Activated CD4-positive, alpha-beta T cell treated with anti-CD3 and anti-CD28 coated beads, Interleukin-2, amount 10 ng/mL, durations not matched to agents 24 days and 14 days (primary cell): ENCODE measurements at places on chromosomes 2 and 18. TPM values are rescaled to one million over a fixed set of nuclear protein-coding genes. Genes with fewer than 3 reads are reported as not detected.

Gene POLE4
- 53.1 and 58.3 TPM in 2 replicates for total RNA-seq

GRCh38 chr2:11753886-11754699 lies 7.7 kb downstream of the LPIN1 start:
- DNase-seq = peak; percentile 87

DNA sequence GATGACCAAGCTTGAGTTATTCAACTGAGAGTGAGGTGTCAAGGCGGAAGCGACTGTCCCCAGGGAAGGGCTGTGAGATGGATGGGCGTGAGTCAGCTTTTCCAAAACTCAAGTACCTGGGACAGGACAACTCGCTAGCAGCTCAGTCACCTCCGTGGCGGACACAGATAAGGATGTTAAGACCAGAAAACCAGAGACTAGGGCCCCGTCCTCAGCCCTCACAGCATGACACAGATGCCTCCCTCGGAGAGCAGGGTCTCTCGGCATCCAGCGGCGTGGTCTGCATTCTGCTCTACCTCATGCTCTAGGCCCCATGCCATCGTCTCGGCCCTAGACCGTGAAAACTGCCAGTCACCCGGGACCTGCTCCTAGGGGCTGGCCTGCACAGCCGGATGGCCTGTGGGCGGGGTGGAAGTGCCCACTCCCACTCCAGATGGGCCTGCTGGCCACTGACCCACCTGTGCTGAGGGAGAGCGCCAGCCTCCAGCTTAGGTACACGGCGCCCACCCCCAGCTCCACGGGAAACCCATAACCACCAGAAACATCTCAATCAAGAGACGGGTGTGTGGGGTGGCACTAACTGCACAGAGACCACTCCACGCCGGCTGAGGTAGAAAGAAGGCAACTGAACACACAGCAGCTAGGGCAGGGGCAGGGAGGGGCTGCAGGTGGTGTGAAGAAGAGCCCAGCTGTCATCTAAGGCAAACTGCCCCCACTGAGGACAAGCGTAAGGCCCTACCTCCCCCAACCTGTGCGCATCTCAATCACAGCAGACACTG lies 39.8 kb downstream of the ANO7 start:
- no peak for DNase-seq

DNA sequence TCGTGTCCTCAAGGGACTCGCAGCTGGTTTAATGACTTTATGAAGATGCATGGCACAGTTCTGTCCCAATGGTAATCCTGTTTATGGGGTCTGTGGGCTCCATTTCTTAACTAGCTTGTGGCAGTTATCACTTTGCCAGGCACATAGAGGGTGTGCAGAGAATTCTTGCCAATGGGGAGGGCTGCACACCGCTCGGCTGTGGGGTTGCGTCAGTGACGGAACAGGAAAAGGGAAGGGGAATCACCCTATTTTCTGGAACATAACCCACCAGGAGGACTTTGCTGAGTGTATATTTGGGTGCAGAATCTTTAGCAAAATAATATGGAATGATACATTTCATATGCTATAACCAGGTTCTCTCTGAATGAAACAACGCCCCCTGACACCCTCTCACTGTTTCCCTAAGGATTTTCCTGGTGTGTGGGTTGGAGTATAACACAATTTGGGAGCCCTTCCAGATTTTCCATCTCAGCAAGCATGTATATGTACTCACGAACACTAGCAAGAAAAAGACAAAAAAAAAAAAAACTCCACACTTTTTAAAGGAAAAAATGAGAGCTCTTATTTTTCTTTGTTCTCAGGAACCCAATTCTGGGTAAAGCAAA lies 43.9 kb upstream of the TRIB2 start:
- DNase-seq = no peak

- no peak for DNase-seq
Observed at GRCh38 chr2:70002241-70002899, 40.9 kb upstream of the ASPRV1 start.

Gene IL36RN
- total RNA-seq = not detected in 2 replicates

DNA sequence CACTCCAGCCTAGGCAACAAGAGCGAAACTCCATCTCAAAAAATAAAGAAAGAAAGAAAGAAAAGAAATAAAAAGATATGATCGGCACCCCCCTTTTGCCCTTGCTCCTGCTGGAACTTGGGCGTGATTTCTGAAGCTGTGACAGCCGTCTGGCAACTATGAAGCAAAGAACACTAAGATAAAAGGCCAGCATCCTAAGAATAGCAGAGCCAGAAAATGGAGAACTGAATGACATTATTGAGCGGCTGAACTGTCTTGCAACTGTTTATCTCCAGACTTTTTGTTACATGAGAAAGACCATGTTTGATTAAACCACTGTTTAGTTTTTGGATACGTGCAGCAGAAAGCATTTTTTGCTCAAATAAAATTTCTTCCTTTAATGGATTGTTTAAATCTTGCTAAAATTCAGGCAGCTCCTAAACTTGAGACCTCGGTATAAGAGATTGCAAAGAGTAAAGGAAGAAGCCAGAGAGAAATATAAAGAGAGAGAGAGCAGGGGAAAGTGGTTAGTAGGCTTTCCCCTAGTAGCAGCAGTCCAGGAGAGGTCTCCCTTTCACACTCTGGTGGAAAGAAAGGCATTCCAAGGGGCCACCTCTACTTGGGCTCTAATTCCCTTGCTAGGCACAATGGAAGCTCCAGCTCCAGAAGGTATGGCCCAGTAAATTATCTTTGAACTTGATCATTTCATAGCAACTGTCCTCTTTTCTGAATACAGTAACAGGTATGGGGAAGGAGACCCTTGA lies 8.2 kb upstream of the MBD2 start:
- DNase-seq = no peak

- DNase-seq = no peak
Observed at GRCh38 chr2:1147873-1148612, 197.4 kb downstream of the SNTG2 start.

Gene EPB41L3
- total RNA-seq = 1.5 TPM in 2 replicates

- DNase-seq = no peak
Observed at GRCh38 chr2:112096098-112096497, 41.0 kb downstream of the TMEM87B start.

- DNase-seq = no peak
Observed at GRCh38 chr18:57275111-57275510, 77.2 kb upstream of the ST8SIA3 start.

DNA sequence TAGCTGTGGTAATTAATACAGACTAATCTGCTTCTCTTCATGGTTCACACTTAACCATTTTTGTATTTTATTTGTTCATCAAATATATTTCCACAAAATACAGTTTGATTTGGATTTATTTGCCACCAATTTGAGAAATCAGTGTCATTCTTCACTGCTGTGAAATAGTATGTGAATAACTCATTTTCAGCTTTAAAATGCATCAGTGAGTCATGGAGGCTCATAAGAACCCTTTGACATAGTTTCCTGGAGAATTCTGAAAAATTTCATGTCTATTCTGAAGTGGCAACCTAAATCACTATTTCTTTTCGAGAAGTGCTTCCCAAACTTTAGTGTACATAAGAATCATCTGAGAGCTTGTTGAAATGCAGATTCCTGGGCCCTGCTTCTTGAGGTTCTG lies 1026.7 kb upstream of the ACVR2A start:
- DNase-seq = no peak

Gene RBKS
- total RNA-seq = 1.3 and 1.4 TPM in 2 replicates

Gene GCKR
- total RNA-seq = not detected in 2 replicates

DNA sequence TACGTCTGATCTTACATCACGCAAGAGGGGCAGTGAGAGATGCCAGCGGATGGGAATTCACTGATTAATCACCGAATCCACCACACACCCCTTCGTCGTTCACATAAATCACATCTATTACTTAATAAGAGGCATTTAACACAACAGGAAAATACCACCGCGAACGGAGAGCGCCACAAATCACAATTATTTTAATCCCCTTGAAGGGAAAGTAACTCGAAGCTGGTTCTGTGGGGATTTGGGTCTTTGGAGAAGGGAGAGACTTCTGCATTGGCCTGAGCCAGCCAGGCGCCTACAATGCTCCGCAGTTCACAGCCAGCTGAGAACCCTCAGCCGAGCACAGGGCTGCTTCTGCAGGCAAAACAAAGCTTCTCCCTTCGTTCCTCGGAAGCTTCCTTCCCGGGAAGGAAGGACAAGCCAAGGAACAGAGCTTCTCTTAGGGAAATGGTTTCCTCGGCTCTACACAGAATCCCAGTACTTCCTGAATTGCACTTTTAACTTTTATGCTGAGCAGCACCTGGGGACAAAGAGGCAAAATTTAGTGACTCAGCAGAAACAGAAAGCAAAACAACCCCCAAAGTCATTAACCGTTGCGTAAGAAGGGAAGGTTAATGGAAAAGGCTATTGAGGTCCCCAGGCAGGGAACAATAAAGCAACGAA lies at the start of gene LRP1B:
Gene LRP1B (minus strand): TSS at position 7 of the 660 bp plus-strand sequence. CDS start 287 bp downstream, outside the sequence.
- DNase-seq = peak; percentile 56

- DNase-seq = no peak
Observed at GRCh38 chr18:6557770-6558248, 143.1 kb upstream of the L3MBTL4 start.

Gene KIAA2012
- not detected in 2 replicates for total RNA-seq

- DNase-seq = no peak
Observed at GRCh38 chr2:236271851-236272250, 7.6 kb upstream of the ASB18 start.

GRCh38 chr2:37733251-37733650 lies 61.8 kb upstream of the CDC42EP3 start:
- DNase-seq = no peak

DNA sequence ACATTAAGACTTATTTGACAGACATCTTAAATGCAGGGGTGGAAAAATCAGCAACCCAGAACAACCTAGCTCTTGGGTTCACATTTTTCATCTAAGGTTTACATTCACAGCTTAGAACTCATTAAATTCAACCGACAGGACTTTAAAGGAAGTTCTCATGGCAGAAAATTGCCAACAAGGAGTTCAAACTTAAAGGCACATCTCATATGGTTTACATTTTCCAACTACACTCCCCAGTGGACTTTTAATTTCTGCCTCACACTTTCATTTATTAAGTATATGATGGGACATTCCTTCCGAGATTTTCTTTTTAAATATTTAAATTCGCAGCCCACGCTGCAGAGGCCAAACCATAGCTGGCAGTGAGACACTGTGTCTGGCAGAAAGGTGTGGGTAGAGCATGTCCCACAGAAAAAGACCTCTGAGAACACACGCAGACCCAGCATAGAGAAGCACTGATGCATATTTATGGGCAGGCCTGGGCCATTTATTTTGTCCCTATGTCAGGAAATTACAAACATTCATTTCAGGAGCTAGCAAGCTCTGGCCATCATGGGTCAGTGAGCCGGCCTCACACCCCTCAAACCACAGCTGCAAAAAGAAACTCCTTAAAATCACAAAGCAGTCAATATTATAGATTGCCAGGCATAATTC lies 46.3 kb downstream of the STK39 start:
- DNase-seq = no peak
